Smooth muscle cell of the brain vasculature (primary cell): ENCODE measurements at places on chromosomes 4 and X.

- no peak for DNase-seq
Measured at GRCh38 chr4:16449406-16449805, 223.1 kb upstream of the TAPT1 start.

- DNase-seq = no peak
Measured at GRCh38 chr4:142238589-142238988, 602.2 kb downstream of the IL15 start.

DNA sequence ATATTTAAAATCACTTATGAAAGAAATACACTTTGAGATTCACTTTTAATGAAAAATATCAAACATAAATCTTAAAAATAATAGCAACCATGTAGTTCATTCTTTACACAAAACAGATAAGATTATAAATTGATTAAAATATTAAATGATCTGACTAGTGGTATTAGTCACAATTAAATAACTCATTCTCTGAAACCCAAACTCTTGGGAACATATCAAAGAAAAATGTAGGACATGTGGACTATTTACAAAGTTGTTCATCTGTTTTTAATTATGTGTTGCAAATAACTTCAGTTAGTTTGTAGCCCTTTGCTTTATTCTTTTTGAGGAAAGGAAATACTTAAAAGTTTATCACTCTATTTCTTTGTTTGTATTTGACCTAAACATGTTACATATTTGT lies 9.5 kb upstream of the GUCY1A1 start:
- no peak for DNase-seq

- DNase-seq = no peak
Measured at GRCh38 chr4:73281982-73282381, 23.4 kb upstream of the ANKRD17 start.

GRCh38 chr4:158442736-158443135 lies 78.9 kb upstream of the RXFP1 start:
- no peak for DNase-seq

GRCh38 chr4:108849611-108850168 lies 86.8 kb upstream of the ETNPPL start:
- DNase-seq = peak; percentile 33

DNA sequence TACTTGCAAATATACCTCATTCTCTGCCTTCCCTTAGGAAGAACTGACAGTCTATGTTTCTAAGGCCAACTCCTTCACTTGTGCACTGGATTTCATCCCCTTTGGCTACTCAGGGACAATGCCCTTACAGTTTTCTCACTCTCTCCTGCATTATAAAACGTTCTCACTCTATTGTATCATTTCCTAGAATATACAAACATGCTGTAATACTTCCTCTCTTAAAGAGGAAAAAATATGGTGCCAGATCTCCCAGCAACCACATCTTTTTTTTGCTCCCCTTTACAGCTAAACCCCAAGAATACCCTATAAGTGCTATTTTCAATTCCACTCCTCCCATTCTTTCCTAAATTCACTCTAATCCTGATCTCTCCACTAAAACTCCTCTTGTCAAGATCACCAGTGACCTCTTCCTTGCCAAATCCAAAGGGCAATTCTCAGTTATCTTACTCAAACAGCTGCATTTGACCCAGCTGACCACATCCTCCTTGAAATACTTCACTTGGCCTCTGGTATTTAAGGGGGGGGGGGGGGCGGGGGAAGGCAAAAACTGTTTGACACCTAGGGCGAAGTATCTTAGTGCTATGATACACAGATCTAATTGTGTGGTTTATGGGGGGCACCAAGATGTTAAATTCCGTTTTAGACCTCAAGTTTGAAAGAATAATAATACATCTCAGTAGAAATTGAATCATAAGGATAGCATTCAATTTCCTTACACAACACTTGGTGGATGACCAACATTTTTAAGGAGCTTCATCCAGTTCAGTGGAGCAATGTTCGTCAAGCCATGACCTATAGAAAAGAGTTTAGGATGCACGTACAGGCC lies 1.6 kb downstream of the RCHY1 start:
- DNase-seq = no peak

DNA sequence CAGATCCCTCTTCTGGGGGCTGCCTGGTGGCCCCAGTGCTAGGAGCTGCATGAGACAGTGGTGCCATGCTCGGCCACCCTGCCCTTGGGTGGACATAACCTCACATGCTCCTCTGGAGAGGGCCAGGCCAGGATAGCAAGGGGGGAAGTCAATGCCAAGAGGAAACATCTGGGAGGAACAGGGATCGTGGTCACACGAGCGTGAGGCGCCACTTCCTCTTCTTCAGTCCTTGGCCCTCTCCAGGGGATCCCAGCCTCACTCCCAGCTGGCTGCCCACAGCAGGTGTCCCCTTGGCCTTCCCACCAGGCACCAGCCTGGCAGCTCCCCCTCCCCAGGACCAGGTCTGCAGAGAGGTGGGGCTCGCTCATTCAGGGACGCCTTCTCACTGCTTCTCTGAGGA lies 28.6 kb downstream of the TBC1D14 start:
- DNase-seq = no peak

DNA sequence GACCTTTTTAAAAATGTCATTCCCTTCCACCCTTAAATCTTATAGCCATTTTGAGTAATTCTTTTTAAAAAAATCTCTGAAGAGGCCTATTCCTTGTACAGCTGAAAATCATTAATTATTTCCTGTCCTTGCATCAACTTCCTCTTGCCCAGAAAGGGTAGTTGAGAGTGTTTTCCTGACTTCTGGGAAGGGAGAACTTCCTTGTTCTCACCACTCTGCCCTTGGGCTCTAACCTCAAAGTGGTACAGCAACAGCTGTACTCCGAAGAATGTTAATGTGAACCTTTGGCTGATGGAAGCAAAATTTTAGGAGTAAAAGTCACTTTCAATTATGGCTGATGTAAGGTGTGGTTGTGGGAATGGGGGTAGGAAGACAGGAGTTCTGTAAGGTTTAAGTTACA lies 15.1 kb upstream of the FABP2 start:
- no peak for DNase-seq

DNA sequence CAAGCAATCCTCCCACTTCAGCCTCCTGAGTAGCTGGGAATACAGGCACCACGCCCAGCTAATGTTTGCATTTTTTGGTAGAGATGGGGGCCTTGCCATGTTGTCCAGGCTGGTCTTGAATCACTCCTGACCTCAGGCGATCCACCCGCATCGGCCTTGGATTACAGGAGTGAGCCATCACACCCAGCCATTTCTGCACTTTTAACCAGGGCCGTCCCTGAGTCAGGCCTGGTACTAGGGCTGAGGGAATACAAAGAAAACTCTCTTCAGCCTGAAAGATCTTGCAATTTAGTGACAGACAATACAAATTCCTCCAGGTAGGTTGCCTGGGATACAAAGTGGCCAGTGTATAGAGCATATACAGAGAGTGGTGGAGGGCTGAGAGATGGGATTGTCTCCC lies 65.8 kb downstream of the BCOR start:
- no peak for DNase-seq

DNA sequence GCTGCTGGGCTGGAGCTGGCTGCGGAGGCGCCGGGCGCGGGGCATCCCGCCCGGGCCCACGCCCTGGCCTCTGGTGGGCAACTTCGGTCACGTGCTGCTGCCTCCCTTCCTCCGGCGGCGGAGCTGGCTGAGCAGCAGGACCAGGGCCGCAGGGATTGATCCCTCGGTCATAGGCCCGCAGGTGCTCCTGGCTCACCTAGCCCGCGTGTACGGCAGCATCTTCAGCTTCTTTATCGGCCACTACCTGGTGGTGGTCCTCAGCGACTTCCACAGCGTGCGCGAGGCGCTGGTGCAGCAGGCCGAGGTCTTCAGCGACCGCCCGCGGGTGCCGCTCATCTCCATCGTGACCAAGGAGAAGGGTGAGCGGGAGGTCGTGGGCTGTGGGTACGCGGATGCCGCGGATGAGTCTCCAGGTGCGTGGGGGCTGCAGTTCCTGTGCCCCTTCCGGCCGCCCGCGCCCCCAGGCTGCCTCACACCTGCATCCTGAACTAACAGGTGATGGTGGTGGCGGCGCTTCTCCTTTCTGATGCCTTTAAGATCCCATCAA lies 499 bp downstream of the CYP2U1 start:
- DNase-seq = no peak
